ENCODE measurements at places on chromosomes 3 and 15.

DNA sequence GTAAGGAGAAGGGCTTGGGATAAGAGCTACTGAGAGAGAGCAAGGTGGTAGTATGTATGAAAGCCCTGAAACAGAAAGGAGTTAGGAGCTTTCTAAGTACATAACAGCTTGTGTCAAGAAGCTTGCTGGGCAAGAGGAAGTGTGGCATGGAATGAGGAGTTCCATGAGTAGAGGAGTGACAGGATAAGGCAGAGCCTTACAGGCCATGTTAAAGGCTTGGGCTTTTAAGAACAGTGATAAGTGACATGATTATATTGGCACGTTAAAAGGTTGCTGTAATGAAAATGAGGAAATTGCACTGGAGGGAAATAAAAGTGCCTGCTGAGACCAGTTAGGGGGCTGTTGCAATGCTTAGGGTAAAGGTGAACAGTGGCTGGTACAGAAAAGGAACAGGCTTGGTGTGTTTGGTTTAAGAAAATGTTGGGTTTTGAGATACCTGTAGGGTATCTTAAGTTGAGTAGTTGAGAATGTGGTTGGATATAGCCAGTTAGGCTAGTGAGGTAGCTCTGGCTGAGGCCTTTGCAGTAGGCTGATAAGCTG is 49.0 kb downstream of the MEF2A start:
- DNase-seq: no peak

DNA sequence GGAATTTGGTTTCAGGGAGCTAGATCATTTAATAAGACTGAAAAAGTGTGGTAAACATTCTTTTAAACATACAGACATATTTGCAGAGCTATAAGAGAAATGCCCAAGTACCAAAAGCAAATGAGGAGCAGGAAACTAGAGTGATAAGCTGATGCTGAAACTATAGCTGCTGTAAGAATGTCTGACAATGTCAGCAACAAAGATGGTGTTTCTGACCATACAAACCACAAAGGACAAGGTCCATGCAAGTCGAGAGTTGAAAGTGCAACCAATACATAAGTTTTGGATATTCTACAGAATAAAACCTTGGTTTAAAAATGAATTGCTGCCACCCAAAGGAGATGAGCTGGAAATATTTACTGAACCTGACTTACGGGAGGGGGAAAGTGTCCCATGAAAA is 610.2 kb downstream of the TBL1XR1 start:
- no peak for DNase-seq

- DNase-seq: no peak
These were observed 347.3 kb downstream of the ZBTB20 start for GRCh38 chr3:114799816-114800215.

DNA sequence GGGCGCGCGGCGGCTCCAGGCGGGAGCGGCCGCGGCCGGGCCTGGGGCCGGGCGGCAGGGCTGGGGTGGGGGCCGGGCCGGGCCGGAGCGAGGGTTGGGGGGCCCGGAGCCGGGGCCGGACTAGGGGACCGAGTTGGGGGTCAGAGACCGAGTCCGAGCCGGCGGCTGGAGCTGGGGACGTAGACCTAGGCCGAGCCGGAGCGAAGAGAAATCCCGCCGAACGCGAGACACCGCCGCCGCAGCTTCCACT is 37.3 kb downstream of the HMCES start:
- DNase-seq: no peak

- DNase-seq: no peak
These were observed 15.9 kb upstream of the FOXP1 start for GRCh38 chr3:71599416-71599815.

DNA sequence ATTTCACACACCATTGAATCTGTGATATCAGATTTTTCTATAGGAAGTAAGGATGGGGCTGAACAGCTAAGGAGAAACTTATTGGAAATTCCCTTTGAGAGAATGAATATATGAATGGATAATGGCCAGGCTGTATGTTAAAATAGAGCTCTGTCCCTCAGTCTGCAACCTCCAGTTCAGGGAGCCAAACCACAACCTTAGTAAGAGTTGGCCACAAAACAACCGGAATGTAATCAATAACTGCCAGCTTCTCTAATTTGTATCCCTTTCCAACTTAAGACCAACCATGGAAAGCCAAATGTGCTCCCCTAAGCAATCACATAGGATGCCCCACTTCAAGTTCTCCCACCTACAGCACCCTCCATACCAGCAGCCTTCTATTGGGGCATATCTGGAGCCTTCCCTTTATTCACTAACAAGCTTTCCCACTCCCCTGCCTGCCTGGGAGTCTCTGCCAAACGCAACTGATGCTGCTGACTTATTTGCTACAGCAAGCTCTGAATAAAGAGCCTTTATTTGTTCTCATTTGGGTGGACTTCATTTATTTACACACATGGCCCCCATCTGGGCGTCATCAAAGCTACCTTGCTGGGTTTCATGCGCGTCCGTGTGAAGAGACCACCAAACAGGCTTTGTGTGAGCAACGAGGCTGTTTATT is 75.4 kb upstream of the LARS2 start:
- no peak for DNase-seq

DNA sequence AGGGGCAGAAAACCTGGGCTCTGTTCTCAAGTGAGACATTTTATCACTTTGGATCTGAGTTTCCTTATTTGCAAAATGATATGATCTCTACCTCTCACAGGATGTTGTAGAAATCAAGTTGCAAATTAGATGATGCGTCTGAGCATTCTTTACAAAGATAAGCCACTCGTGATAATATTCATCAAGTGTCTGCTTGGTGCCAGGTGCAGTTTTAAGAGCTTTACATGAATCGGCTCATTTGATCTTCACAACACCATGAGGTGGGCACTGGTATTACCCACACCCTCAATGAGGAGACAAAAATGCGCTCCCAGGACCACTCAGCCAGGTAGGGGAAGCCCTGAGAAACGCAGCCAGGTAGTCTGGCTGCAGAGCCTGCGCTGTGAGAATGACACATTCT is 59.1 kb upstream of the CA12 start:
- DNase-seq: no peak

- no peak for DNase-seq
These were observed 78.4 kb upstream of the OSTN start for GRCh38 chr3:191120447-191121298.

DNA sequence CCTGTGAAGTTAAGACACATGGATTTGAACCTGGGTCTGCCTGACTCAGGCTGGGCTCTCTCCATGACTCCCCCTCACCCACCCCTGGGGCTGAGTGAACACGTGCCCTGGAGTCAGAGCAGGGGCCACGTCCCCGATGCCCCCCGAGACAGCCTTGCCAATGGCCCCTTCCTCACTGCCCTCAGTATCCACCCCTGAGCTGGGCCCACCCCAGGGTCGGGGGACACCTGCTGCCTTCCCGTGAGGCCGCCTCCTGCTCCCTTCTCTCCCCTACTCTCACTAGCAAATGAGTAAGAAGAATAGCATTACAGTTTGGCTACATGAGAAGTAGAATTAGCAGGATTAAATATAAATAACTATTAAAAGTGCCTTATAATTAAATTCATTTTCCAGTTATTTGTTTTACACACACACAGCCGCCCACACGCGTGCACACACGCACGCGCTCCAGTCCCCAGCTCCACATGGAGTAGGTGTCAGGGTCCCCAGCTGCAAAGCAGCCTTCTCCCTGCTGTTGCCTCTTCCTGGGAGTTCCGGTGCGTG is 117.4 kb upstream of the LINGO1 start:
- DNase-seq: no peak

DNA sequence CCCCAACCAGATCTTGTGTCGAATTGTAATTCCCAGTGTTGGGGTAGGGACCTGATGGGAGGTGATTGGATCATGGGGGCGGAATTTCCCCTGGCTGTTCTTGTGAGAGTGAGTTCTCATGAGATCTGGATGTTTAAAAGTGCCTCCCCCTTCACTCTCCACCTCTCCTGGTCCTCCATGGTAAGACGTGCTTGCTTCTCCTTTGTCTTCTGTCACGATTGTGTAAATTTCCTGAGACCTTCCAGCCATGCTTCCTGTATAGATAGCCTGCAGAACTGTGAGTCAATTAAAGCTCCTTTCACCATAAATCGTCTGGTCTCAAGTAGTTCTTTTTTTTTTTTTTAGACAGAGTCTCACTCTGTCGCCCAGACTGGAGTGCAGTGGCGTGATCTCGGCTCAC is 42.3 kb downstream of the NR1D2 start:
- no peak for DNase-seq

DNA sequence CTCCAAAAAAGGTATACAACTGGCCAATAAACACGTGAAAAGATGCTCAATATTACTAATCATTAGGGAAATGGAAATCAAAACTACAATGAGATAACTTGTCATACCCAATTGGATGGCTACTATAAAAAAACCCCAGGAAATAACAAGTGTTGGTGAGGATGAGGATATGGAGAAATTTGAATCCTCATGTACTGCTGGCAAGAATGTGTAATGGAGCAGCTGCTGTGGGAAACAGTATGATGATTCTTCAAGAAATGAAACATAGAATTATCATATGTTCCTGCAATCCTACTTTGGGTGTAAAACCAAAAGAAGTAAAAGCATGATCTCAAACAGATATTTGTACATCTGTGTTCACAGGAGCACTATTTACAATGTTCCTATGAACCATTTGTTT is 67.4 kb downstream of the RPLP1 start:
- no peak for DNase-seq

- DNase-seq: no peak
These were observed 62.2 kb upstream of the AKAP13 start for GRCh38 chr15:85318048-85318731.

DNA sequence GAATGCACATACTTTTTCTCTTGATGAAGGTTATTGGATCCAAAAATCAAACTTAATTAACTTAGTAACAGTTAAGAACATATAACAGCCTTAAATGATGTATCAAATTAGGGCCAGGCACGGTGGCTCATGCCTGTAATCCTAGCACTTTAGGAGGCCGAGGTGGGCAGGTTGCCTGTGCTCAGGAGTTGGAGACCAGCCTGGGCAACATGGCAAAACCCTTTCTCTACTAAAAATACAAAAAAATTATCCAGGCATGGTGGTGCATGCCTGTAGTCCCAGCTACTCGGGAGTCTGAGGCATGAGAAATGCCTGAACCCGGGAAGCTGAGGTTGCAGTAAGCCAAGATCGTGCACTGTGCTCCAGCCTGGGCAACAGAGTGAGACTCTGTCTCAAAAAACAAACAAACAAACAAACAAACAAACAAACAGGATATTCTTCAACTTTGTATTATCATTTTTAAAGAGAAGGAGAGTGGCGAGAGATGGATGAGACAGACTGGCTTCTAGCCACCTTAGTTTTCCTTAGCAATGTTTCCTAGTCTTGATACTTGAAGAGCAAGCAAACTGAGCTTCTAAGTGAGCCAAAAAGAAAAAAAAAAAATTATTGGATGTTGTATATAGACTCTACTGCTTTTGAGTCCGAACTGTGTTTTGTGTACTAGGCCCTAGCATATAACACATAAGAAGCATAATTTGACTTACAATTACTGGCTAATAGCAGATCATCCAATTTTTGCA is 13.8 kb downstream of the SPRED1 start:
- DNase-seq: no peak
